Stimulated activated CD8-positive, alpha-beta memory T cell treated with anti-CD3 and anti-CD28 coated beads, Interleukin-7, amount 100 ng/mL, for 4 hours (primary cell): ENCODE measurements at places on chromosomes 4 and X.

GRCh38 chr4:140426610-140427105 lies 790 bp downstream of the CLGN start:
- DNase-seq, result no peak

DNA sequence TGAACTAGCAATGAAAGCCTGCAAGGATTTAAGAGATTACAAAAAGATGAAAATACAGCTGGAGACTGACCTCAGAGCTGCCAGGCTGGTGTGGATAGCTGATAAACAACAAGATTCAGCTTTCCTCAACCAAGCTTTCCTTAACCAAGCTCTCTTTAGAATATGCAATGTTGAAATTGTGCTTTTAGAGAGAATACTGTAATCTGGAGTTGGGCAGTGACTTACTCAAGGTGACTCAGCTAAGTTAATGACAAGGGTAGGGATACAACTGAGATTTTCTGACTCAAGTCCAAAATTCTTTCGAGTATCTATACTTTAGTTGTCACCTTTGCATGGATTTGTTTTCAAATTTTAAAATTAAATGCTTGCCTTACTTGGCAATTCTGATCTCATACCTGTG lies 98.0 kb downstream of the AMMECR1 start:
- no peak for DNase-seq

DNA sequence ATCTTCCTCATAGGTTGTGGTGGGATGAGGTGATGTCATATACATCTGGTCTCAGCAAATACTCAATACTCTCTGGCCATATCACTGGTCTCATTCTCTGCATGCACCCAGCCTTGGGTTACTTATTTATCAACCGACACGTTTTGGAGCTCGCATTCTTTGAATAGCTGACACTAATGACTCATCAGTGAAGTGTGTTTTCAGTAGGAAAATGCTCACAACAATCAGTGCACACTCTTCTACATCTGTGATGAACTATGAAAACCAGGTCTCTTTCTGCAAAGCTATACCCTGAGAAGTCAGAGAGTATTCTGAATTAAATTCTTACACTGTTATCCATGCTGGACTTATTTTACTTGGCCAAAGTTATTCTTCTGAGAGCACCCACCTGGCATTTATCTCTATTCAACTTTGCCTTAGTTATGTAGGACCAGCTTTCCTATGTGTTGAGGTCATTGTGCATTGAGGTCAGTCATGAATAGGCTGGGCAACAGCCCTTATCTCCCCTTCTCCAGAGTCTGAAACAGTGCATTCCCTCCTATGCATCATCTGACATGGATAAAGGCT lies 58.7 kb upstream of the DHX15 start:
- no peak for DNase-seq

GRCh38 chr4:2258091-2259035 lies 3.5 kb downstream of the MXD4 start:
- no peak for DNase-seq

- no peak for DNase-seq
Measured at GRCh38 chr4:58807843-58808615, 1697.8 kb upstream of the IGFBP7 start.

DNA sequence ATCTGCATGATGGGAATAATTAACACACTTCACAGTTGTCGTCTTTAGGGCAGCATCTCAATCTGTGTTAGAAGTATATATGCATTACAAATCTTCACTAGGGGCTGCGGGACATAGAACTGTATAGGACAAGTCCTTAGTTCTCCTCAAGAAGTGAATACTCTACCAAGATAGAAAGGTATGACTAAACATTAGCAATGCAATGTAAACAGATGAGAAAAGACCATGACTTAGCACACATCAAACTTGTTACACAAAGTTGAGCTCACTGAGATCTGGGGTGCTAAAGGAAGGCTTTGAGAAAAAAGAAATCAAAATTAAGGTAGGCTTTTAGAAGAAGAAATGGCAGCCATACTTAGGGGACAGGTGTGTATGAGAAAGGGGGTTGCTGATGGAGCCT lies 182.1 kb upstream of the MAP3K15 start:
- no peak for DNase-seq

- no peak for DNase-seq
Measured at GRCh38 chrX:25300994-25301393, 285.2 kb upstream of the ARX start.

DNA sequence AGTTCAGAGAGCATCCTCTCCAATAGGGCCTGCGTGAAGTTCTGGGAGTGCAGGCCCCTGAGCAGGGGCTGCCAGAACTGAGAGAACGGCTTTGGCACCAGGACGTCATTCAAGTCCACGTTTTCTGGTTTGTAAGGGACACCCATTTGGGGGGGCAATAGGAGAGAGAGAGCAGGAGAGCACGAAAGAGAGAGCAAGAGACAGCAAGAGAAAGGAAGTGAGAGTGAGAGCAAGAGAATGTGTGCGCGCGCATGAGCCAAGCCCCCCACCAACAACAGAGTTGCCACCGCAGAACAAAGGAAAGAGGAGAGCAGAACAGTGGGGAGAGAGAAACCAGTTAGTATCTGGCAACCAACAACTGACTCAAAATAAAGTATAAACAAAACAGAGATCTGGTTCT lies 10.4 kb downstream of the LAS1L start:
- no peak for DNase-seq

- no peak for DNase-seq
Measured at GRCh38 chrX:101191217-101191750, 28.3 kb upstream of the DRP2 start.

GRCh38 chrX:9807355-9808182 lies 21.3 kb downstream of the SHROOM2 start:
- no peak for DNase-seq

DNA sequence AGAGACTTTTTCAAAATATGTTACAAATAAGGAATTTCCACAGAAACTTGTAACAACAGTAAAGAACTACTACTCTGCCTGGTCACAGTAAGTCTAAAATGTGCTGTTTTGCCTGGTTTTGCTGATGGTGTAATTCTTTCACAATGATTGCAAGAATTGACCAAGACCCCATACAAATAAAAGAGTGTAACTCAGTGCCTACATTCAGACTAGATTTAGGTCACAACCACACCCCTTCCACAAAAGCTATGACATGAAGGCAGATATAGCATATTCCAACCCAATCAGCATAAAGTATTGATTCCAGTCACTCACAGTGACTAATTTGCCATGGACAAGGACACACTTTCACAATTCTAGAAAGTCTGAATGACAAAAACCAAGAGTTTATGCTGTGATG lies 53.7 kb upstream of the TMPRSS11F start:
- no peak for DNase-seq

- DNase-seq, result no peak
Measured at GRCh38 chr4:794900-795725, 30.8 kb downstream of the CPLX1 start.
